ENCODE measurements at places on chromosomes 13 and 19.

GRCh38 chr13:49307365-49307764 lies 59.6 kb downstream of the CDADC1 start:
- no peak for DNase-seq

GRCh38 chr13:40340368-40341095 lies 325.9 kb downstream of the FOXO1 start:
- no peak for DNase-seq

DNA sequence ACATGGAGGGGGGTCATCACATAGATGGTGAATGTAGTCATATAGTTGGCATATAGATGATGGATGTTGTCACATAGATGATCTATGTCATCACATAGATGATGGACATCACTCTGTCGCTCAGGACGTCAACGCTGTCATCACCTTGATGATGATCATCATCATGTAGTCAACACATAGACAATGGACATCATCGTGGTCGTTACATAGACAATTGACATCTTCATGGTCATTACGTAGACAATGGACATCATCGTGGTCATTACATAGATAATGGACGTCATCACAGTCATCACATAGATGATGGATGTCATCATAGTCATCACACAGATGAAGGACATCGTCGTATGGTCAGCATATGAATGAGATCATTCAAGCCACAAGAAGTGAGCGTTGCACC lies 28.6 kb upstream of the SLC15A1 start:
- DNase-seq = no peak

GRCh38 chr19:50553134-50553703 lies 15.0 kb downstream of the LRRC4B start:
- DNase-seq = no peak

GRCh38 chr13:44778761-44779484 lies 202.8 kb upstream of the TSC22D1 start:
- no peak for DNase-seq

- DNase-seq = peak; percentile 25
Observed at GRCh38 chr13:114062754-114063153, 69.7 kb downstream of the RASA3 start.

- no peak for DNase-seq
Observed at GRCh38 chr19:55642153-55643002, 1.1 kb upstream of the ZNF581 start.

- no peak for DNase-seq
Observed at GRCh38 chr19:35162471-35163326, 8.2 kb downstream of the FXYD5 start.

GRCh38 chr19:29569038-29569911 lies 36.8 kb upstream of the POP4 start:
- DNase-seq = no peak

GRCh38 chr13:32629313-32629712 lies 43.1 kb downstream of the PDS5B start:
- DNase-seq = no peak

GRCh38 chr13:84686973-84687372 lies 804.7 kb upstream of the SLITRK1 start:
- no peak for DNase-seq
